ENCODE measurements at places on chromosomes 5 and 9.
A peak's percentile ranks its signal among the peaks of the same experiment; 100 is the strongest.

DNA sequence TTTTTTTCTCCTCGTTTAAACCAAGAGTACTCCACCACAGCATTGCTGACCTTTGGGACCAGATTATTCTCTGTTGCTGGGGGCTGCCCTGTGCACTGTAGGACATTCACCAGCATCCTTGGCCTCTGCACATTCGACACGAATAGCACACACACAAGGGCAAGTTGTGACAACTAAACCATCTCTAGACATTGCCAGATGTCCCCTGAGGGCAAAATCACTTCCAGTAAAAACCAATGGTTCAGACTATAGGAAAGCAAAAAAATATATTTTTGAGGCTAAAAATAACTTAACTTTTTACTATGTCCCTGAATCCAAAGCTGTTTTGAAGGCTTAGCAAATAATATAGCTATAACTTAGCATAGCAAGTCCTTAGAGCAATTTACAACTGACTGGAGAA, 65.9 kb downstream of the SEMA5A start:
- no peak for DNase-seq

DNA sequence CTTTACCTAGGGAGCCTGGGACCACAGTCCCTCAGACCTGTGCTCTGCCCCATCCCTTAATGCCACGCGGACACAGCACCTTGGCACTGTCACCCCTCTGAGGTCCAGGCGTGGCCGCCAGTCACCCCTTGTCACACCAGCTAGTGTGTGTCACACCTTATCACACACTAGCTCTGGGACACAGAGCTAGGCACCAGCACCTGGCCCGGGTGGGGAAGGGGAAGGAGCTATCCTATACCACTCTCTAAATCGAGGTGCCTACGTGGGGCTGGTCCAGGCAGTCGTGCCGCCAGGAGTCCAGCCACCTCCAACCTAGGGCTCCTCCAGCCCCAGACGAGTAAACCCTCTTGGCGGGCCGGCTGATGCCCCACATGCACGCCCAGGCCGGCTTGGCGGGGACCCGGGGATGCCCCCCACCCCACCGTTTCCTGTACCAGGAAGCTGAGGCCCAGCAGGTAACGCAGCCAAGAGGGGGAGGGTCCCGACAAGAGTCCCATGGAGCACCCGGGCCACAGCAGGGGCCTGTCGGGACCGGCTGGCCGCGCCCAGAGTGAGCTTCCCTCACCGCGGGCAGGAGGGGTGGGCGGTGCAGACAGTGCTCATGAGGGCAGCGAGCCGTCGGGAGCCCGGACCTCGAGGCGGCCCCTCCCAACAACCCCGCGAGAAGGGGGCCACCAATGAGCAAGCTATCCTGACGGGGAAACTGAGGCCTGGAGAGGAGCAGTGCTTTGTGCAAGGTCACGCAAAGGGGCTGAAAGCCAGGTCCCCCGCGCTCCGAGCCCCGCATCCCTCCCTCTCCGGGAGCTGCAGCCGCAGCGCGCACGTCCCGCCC, 550 bp downstream of the CORO2A start:
- DNase-seq, result peak; percentile 31

DNA sequence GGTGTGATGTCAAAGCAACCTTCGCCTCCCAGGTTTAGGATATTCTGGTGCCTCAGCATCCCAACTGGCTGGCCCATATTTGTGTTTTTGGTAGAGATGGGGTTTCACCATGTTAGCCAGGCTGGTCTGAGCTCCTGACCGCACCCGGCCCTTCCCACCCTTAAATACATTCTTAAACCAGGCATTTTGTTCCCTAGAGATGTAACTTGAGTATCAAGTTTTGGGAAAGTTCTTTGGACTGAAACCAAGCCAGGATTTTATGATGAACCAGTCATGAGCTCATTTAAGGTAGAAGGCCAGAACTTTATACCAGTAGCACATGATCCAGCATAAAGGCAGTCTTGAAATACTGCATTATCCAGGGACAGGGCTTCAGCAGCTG, 3.5 kb downstream of the RPL7A start:
- no peak for DNase-seq

DNA sequence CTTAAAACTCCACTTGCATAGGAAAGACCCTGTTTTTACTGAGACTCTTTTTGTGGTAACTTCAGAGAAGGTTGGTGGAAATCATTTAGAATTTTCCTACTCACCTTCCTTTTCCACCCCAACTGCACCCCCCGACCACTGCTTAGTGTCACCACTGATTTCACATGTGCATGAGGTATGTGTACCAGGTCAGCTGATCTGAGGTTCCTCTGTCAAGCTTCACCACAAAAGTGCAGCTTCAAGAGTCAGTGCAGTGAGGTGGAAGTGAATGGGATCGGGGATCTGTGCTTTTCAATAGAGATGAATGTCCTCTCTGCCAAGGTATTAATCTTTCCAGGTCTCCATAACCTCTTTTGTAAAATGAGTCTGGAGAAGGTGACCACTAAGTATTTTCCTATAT, 260.5 kb upstream of the WWC1 start:
- no peak for DNase-seq

DNA sequence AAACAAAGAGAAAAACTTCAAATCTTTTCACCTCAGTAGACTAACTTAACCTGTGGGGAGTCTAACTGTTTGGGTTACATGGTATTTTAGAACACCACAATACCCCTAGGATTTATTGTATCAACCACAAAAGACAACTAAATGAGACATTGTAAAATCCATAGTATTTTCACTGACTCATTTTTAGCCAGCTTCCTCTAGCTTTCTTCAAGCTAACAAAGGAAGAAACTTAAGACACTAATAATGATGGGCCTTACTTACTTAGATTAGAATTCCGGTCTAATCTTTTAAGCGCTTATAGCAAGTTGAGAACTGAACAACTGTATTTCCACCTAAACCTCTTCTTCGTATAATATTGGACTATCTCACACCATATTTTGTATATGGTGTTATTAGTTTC, 529.3 kb downstream of the DMRTA1 start:
- DNase-seq, result no peak

- no peak for DNase-seq
Measured at GRCh38 chr9:71824257-71824656, 55.9 kb upstream of the CEMIP2 start.

DNA sequence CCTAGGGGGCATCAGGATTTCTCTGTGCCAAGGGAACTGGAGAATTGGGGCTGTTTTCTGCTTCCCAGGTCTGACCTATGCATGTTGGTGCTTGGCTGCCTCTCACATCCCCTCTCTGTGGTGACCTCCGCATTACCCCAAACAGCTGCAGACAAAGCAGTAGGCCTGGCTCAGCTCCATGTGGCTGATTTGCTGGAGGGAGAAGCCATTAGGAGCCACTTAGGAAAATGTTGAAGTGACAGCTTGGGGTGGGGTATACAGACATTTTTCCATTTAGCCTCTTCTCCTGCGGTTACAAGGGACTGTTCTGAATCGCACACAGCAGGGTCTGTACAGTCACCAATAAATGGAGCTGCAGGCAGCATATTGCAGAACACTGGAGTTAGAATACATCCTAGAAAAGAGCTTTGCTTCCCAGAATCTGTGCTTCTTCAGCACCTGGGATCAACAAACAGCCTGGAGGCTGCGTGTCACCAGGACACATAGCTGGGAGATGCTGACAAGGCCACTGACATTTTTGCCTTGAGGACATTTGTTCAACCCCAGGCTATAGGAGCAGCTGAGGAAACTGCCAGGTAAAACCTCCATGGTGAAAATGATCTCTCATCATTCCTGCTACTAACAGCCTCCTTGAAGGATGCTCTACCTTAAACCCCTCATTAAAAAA, 335.3 kb downstream of the DIRAS2 start:
- DNase-seq, result no peak

DNA sequence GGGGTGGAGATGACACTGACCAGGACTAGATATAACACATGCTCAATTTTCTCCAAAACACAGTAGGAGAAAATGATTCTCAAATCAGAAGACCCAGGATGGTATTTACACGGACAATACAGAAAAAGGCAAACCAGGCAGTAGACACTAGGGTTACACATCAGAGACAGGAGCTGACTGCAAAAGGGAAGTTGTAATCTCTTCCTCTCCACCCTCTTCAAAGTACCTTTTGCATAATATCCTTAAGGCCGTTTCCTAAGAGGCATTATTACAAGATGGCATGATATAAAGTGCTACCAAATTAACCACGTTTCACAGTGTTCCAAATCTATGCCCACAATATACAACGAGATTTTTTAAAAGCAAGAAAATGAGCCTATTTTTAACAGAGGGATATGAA, 39.2 kb downstream of the YIPF5 start:
- no peak for DNase-seq

- DNase-seq, result no peak
Measured at GRCh38 chr5:14744296-14745187, 80.0 kb downstream of the OTULIN start.

- DNase-seq, result no peak
Measured at GRCh38 chr5:23318166-23318565, 189.2 kb upstream of the PRDM9 start.

DNA sequence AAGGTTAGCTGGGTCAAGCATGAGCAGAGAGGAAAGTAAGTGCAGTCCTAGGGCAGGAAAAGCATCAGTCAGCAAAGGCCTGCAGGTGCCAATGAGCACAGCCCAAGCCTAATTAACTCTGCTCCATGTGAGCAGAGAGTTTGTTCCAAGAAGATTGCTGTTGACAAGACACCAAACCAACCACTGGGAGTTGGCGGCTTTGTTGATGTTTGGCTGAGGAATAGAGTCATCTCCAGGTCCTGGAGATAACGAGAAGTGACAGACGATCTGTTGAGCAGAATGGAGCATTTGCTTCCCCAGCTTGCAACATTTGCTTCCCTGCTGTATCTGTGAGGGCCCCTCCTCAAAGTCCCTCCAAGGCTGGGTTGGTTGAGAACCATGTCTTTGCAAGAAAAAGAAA, 68.2 kb downstream of the FAM114A2 start:
- DNase-seq, result no peak
